ENCODE measurements at places on chromosomes 7 and 10.
A peak's percentile ranks its signal among the peaks of the same experiment; 100 is the strongest.

GRCh38 chr10:114970515-114970914, 32.5 kb downstream of the TRUB1 start:
- DNase-seq = no peak

GRCh38 chr7:64873517-64873916, 29.6 kb upstream of the ZNF273 start:
- DNase-seq = no peak

- no peak for DNase-seq
These were observed 176.3 kb upstream of the SLC26A5 start for GRCh38 chr7:103622274-103622673.

GRCh38 chr10:119477444-119477843, 65.1 kb downstream of the RGS10 start:
- no peak for DNase-seq

GRCh38 chr7:156773966-156774365, 119.0 kb downstream of the LMBR1 start:
- peak; percentile 8 for DNase-seq

- no peak for DNase-seq
These were observed 1023.0 kb upstream of the SORCS1 start for GRCh38 chr10:108187408-108188012.

GRCh38 chr7:12158334-12159060, 52.6 kb upstream of the TMEM106B start:
- DNase-seq = peak; percentile 77

- DNase-seq = peak; percentile 81
These were observed 225.6 kb downstream of the AHR start for GRCh38 chr7:17523813-17524739.

Measured in fibroblast of gingiva (primary cell).